ENCODE measurements at places on chromosomes 16 and 17. TPM values are rescaled to one million over a fixed set of nuclear protein-coding genes. Genes with fewer than 3 reads are reported as not detected.
A peak's percentile ranks its signal among the peaks of the same experiment; 100 is the strongest.

GRCh38 chr16:78390508-78391324, 291.3 kb downstream of the WWOX start:
- DNase-seq: no peak

DNA sequence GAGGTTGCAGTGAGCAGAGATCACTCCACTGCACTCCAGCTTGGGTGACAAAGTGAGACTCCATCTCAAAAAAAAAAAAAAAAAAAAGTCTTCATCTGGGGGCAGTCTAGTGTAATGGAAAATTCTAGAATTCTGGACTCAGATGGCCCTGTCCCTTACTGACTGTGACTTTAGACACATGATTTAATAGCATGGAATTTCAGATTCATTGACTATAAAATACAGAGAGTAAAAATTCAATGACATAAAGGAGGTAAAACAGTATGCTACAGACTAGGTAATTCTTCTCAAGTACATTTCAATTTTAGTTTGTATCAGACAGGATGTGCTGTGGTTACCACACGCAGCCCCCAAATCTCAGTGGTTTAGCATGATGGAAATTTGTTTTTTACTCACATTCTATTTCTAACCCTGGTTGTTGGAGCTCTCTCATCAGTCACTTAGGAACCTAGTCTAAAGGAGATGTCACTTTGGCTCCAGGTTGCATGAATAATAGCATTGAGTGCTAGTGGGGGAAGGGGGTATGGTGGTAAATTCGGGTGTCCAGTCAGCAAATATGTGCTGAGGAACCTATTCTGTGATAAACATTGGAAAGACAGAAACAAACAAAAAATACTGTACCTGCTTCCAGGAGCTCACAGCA, 444.0 kb downstream of the XYLT1 start:
- DNase-seq: no peak

GRCh38 chr16:58500430-58501241, 693 bp downstream of the NDRG4 start:
- DNase-seq: no peak

MYH13 gene
- total RNA-seq: not detected

DNA sequence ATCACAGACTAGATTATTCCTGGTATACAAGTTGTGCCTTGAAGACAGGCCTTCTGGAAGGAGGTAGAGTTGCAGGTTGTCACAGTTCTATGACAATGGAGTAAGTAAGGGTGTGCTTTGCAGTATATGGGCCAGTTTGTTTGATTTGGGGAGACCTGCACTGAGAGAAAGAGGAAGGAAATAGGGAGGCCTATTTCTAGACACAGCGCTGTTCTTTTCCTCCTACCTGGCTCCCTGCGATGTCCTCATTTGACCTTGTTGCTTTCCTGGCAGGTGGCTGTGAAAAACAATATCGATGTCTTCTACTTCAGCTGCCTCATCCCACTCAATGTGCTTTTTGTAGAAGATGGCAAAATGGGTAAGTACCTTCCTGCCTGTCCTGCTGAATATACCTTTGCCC, 22.5 kb upstream of the RASL10B start:
- no peak for DNase-seq

DNA sequence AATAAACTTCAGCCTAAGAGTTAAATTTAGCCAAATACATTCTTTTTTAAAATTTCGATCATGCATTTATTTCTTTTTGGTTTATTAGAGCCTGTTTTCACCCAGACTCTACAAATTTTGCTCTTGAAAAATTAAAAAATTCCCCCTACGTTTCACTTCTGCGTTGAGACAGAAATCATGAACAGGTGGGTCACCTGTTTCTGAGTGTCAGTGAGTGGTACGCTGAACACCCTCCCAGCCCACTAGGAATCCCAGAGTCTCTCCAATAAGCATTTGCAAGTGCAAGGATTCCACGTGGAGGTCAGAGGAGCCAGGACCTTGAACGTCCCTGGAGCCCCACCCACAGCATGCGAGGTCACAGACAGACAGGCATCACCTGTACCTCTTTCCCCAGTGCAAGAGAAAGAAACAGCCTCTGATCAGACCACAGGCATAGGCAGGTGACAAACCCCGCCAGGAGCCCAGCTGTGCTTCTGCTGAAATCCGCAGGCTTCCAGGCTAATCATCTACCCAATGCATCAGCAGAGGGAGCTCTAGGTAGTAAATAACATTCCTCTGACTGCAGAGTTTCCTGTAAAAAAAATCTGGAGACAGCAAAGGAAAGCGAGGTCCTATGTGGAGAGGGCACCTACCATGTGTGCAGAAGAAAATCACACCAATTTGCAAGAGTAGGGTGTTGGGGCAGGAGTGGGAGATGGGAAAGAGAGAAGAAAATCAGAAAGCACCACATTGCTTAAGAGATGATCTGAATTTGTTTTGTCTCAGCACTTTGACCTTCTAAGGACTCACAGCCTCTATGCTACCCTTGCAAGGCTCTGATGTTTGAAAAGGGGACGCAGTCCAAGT, 5.9 kb upstream of the XYLT1 start:
- peak; percentile 10 for DNase-seq

DNA sequence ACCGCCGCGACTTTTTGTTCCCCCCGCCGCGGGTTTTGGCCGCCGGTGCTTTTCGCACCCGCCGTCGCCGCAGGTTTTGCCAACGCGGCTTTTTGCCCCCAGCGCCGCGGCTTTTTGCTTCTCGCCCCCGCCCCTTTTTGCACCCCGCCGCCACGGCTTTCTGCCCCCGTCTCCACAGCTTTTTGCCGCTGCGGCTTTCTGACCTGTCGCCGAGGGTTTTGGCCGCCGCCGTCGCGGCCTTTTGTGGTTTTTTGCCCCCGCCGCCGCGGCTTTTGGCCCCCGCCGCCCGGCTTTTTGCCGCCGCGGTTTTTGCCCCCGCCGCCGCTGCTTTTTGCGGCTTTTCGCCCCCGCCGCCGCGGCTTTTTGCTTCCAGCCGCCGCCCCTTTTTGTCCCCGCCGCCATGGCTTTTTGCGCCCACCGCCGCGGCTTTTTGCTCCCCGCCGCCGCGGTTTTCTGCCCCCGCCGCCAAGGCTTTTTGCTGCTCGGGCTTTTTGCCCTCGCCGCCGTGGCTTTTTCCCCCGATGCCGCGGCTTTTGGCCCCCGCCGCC, 151.1 kb downstream of the KCNJ18 start:
- no peak for DNase-seq

- no peak for DNase-seq
These were observed 16.8 kb upstream of the TVP23A start for GRCh38 chr16:10835281-10835931.

DNA sequence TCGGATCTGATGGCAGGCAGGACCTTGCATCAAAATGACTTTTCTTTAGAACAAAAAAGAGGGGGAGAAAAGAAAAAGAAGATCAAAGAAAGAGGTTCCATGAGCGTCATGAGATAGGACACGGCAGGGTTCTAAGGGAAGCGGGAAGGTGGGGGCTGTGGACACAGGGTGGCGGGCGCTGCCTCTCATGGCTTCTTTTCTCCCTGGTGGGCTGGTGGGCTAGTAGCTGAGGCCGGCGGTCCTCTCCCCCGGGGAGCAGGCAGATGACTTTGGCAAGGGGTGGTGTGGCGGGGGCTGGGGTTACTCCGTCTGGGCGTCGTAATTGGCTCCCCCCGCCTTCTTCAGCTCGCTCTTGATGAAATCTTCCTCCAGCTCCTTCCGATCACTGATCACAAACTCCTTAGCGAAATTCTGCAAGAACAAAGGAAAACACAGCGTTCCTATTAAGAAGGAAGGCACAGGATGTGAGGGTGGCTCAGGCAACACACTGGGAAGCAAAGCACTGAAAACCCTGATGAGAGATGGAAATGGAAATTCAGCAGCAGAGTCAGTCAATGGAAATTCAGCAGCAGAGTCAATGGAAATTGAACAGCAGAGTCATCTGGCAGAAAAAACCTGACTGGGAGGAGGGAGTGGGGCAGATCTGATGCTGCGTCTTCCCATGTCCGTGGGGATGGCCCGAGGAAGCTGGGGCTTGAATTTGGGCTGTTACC, 51.2 kb downstream of the COTL1 start:
- no peak for DNase-seq

DNA sequence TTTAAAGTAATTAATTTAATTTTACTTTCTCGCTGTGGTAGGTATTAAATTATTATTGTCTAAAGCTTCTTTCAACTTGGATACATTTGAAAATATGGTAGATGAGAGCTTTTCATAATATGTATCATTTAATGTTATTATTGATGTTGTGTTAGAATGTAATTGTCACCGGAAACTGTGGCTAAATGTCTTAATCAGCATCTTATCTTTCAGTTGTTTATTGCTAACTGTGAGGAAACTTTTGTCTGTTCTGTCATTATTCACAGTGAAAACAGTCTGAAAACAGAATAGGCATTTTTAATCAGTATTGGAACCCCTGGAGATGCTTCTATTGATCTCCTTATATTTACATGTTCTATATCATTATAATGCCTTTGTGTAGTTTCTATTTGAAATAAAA, 120.7 kb downstream of the STXBP4 start:
- DNase-seq: no peak

DNA sequence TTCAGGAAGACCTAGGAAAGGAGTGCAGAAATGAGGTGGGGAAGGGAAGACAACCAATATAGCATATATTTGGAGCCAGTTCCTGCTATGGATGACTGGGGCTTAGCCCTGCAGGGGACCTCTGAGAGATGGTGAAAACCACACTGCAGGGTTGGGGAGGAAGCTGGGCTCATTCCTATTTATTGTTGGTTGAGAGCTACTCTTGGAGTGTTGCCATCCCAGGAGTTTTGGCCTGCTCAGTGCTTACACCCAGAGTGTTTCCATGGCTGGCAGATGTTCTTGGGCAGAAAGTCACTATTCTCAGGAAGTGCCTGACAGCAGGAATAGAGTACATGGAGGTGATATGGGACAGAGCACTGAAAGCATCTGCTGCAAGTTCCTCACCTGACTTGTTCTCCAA, 145.8 kb downstream of the SPACA3 start:
- DNase-seq: no peak

Measured in kidney epithelial cell (primary cell).